Cardiac muscle cell (in vitro differentiated cells and primary cell): ENCODE measurements at places on chromosomes 3 and 15. TPM values are rescaled to one million over a fixed set of nuclear protein-coding genes. Genes with fewer than 3 reads are reported as not detected.

Gene GRAMD1C
- 0.31 and 3.0 TPM in 2 replicates for polyA plus RNA-seq

GRCh38 chr3:197718891-197719290, 17.8 kb downstream of the RUBCN start:
- H3K4me3 ChIP-seq = no peak overlapping the region
- DNase-seq = no peak
- H3K27me3 ChIP-seq = no peaks in the 10 kb centered on the region
- peaks cover 7% of the 10 kb centered on the region for H3K4me1 ChIP-seq

- H3K4me3 ChIP-seq = no peak overlapping the region
- peak overlapping the region; percentile 27 for H3K27ac ChIP-seq
- DNase-seq = peak; percentile 100
- H3K27me3 ChIP-seq = no peaks in the 10 kb centered on the region
- H3K36me3 ChIP-seq = no peaks in the 10 kb centered on the region
- peaks cover 6% of the 10 kb centered on the region for H3K4me1 ChIP-seq
These were observed 96.1 kb upstream of the CHD2 start for GRCh38 chr15:92803852-92804609.

Gene TMCO5A
- not detected in 2 replicates for polyA plus RNA-seq

- H3K4me1 ChIP-seq = peaks cover 36% of the 10 kb centered on the region
- H3K36me3 ChIP-seq = no peaks in the 10 kb centered on the region
- no peak overlapping the region for H3K4me3 ChIP-seq
- DNase-seq = no peak
- no peaks in the 10 kb centered on the region for H3K27me3 ChIP-seq
These were observed 5.3 kb upstream of the STRA6 start for GRCh38 chr15:74207652-74208440.

Gene KBTBD8
- 4.3 and 11.8 TPM in 2 replicates for polyA plus RNA-seq

DNA sequence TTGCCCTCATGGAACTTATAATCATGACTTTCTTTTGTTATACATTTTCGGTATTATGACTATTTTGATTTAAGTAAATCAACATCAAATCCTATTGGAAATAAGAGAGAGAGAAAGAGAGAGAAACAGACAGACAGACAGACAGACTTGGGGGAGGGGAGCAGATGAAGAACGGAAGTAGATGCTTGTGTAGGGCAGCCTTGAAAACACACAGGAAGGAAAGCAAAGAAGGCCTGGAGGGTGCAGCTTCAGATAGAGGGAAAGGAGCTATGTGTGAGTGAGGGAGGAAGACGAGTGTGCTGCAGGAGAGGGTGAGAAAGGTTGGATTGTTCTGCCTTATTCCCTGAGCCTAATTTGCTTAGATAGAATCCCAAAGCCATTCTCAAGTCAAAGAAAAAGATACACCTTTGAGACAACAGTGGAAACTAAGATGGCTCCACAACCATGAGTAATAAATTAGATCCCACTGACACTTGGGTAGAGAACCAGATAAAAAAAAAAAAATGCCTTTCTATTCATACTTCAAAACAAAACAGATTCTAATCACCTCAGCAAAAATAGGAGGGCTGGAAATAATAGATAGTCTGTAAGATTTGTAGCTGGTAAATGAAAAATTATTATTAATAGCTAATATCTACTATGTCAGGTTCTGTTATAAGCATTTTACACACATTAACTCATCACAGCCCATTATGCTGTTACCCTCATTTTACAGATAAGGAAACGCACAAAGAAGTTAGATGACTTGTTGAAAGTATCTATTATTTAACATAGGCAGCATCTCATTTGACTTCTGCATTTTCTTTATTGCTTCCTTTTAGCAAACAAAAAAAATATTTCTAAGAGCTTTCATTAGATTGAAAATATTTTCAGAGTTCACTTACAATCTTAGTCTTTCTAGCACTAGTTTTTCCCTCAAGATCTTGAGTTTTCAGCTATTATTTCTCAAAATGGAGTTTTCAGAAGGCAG, 214.1 kb downstream of the TNIK start:
- H3K36me3 ChIP-seq = no peaks in the 10 kb centered on the region
- no peaks in the 10 kb centered on the region for H3K27me3 ChIP-seq
- no peak overlapping the region for H3K27ac ChIP-seq
- H3K4me1 ChIP-seq = no peaks in the 10 kb centered on the region

DNA sequence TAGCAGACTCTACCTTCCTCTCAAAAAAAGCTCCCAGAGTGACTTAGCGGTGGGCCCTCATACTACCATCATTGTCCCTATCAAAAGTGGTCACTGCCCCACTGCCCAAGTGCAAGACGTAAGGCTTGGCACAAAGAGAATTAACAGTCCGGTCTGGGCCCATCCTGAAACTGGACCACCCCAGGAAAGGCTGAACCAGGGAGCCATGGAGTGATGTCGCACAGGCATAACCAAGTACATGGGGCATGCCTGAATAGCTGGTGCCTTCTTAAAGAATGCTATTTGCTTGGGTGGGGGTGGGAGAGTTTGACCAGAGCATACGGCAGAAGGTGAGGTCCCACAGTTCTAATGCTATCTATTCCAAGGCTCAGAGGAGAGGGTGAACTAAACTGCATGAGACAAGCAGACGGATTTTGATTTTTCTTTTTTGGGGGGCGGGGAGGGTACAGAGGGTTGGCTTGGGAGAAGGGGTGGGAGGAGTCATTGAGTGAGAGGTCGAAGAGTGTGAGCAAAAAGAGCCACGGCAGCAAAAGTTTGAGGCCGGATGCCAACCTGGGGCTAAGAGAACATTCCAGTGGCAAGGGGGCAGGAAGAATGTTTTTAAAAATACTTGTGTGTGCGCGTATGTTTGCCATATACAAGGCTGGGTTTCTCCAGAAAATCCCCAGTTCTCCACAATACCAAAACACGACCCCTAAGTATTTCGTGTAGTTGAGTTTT, 50.2 kb downstream of the FAM174B start:
- no peaks in the 10 kb centered on the region for H3K4me1 ChIP-seq
- H3K27me3 ChIP-seq = no peaks in the 10 kb centered on the region
- no peak overlapping the region for H3K4me3 ChIP-seq
- DNase-seq = no peak
- no peak overlapping the region for H3K27ac ChIP-seq

Gene CD96
- not detected in 2 replicates for polyA plus RNA-seq

- no peaks in the 10 kb centered on the region for H3K4me1 ChIP-seq
- no peak overlapping the region for H3K27ac ChIP-seq
- no peaks in the 10 kb centered on the region for H3K27me3 ChIP-seq
- H3K4me3 ChIP-seq = no peak overlapping the region
- no peak for DNase-seq
- no peaks in the 10 kb centered on the region for H3K36me3 ChIP-seq
These were observed 28.8 kb downstream of the RBP2 start for GRCh38 chr3:139447486-139447885.

Gene GCSAM
- 0.66 and 1.7 TPM in 2 replicates for polyA plus RNA-seq

GRCh38 chr3:127615631-127616305, 13.2 kb upstream of the PODXL2 start:
- H3K4me3 ChIP-seq = no peak overlapping the region
- no peaks in the 10 kb centered on the region for H3K27me3 ChIP-seq
- no peaks in the 10 kb centered on the region for H3K4me1 ChIP-seq
- no peak for DNase-seq
- peaks cover 11% of the 10 kb centered on the region for H3K36me3 ChIP-seq
- H3K27ac ChIP-seq = no peak overlapping the region

Gene DNASE1L3
- 0.51 and 0.94 TPM in 2 replicates for polyA plus RNA-seq

Gene TTLL13
- polyA plus RNA-seq = 0.39 TPM in 1 of 2 replicates, not detected in the other

Gene CHRNA5
- polyA plus RNA-seq = 12.5 and 12.7 TPM in 2 replicates

DNA sequence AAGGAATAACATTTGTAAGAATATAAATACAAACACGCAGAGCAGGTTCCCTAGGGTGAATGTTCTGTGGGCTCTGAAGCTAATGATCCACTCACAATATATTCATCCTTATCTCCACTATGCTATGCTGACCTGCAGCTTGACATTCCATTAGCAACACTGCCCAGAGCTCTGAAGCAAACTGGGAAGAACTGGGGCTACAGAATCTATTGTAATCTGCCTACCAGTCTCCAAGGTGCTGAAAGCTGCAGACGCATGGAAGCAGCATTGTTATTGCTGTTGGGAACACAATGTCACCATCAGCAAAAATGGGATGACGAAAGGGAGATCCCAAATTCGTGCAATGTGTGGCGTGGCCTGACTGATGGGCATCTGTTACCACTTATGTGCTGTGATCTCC, 316.7 kb upstream of the RORA start:
- H3K27me3 ChIP-seq = peaks cover 33% of the 10 kb centered on the region
- H3K27ac ChIP-seq = no peak overlapping the region
- H3K4me1 ChIP-seq = no peaks in the 10 kb centered on the region
- peak; percentile 35 for DNase-seq
- no peak overlapping the region for H3K4me3 ChIP-seq
- no peaks in the 10 kb centered on the region for H3K36me3 ChIP-seq

DNA sequence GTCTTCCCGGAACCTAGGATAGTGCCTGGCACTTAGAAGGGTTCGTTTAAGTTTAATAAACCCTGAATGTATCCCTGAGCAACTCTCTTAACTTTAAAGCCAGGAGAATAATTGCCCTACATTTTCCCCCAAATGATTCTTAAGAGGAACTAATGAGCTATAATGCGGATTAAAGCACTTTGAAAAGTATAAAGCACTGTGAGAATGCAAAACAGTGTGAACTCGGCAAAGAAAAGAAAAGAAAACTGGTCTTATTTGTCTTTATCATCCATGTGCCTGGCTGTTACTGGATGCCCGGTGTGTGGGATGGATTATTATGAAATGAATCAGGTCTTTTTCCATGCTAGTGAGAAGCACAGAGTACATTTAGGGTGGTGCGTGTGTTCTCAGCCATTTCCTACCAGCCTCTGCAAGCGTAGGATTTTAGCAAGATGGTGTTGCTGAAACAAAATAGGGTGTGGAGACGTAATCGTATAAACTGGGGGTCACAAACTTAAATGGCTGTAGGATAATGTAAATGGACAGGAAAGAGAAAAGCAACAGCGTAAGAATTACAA, 983 bp downstream of the KBTBD12 start:
- H3K27ac ChIP-seq = no peak overlapping the region
- no peak overlapping the region for H3K4me3 ChIP-seq
- peaks cover 58% of the 10 kb centered on the region for H3K27me3 ChIP-seq
- DNase-seq = no peak
- H3K36me3 ChIP-seq = no peaks in the 10 kb centered on the region
- no peaks in the 10 kb centered on the region for H3K4me1 ChIP-seq

- no peaks in the 10 kb centered on the region for H3K4me1 ChIP-seq
- no peaks in the 10 kb centered on the region for H3K27me3 ChIP-seq
- no peaks in the 10 kb centered on the region for H3K36me3 ChIP-seq
- no peak overlapping the region for H3K4me3 ChIP-seq
These were observed 11.0 kb downstream of the VILL start for GRCh38 chr3:38001456-38002081.

DNA sequence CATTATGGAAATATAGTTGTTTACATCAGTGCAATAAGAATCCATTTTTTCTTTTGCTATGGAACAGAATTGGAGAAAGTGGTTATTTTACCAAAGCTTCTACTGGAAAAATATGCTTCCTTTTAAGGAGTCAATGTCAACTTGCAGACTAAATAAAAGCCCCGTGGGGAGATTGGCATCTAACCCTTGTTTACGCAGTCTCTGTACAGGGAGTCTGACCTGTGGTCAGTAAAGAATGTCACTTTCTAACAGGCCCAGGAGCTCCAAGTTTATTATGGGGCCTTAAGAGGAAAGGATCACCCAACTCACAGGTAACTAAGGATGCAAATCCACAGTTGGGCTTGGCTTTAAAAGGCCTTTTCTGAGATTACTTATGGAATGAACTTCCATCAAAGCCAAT, 1751.2 kb downstream of the SI start:
- H3K36me3 ChIP-seq = no peaks in the 10 kb centered on the region
- no peak for DNase-seq
